ENCODE measurements at places on chromosomes 7 and 10.

GRCh38 chr7:108810756-108811385 is 241.2 kb downstream of the DNAJB9 start:
- no peak for DNase-seq

GRCh38 chr10:110833234-110833940 is 38.3 kb upstream of the PDCD4 start:
- DNase-seq = no peak

- no peak for DNase-seq
These were observed 151.5 kb upstream of the EEPD1 start for GRCh38 chr7:36001546-36001945.

- no peak for DNase-seq
These were observed 127.4 kb downstream of the ELAPOR2 start for GRCh38 chr7:86932038-86932512.

GRCh38 chr10:31886885-31887284 is 41.7 kb downstream of the ARHGAP12 start:
- no peak for DNase-seq

DNA sequence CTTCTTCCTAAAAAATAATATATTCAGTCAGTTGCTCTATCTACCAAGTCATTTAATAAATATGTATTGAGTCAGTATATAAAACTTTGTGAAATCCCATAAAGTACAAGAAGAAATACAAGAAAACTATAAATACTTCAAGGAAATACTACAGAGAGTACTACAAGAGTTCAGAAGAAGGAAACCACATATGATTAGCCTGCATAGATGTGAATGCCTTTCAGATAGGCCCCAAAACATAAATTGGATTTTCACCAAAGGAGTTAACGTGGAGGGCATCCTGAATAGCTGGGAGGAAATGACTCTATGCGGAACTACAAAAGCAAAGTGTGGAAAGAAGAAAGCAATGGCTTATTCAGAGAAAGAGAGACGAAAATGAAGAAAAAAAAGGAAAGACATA is 120.1 kb downstream of the LRRN3 start:
- DNase-seq = no peak

DNA sequence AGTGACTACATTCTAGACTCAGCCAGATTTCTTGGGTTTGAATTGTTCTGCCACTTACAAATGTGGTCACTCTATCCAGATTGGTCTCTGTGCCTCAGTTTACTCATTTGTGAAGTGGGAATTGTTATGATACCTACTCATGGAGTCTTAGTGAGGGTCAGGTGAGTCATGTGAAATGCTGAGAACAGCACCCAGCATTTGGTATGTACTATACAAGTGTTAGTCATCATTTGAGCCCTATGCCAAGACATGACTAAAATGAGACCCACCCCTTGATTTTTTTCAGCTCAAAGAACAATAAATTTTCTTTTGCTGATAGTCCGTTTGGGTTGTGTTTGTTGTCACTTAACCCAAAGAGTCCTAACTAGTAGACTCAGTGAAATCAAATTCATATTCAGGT is 92.8 kb downstream of the CHN2 start:
- no peak for DNase-seq

DNA sequence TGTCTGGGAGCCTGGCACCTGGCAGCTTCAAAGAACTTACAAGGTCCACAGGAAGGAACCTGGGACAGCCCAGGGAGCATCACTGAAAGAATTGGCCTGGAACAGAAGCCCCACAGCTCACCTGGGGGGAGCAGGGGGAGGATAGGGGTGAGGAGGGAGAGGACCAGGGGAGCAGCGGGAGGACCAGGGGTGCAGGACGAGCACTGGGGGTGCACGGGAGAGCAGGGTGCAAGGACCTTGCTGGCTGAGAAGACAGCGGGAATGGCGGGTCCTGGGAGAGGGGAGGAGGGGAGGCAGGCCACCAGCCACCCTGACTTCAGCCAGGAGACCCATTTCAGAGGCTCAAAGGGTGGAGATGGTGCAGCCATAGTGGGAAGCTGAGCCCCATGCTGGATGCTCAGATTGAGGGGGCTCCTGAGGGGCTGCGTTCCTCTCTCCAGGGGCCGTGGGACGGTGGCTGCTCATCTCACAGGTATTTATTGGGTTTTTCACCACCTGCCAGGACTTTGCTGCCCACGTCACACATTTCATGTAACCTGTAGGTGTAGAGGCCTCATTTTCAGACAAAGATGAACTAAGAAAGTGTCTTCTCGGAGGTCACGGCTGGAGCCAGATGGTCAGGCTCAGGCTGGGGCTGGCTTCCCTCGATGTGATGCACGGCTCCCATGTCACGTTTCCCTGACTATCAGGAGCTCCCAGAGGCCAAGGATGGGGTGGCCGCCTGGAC is 110.1 kb downstream of the WDR37 start:
- no peak for DNase-seq

- DNase-seq = no peak
These were observed 48.1 kb downstream of the PARD3 start for GRCh38 chr10:34766811-34767494.

DNA sequence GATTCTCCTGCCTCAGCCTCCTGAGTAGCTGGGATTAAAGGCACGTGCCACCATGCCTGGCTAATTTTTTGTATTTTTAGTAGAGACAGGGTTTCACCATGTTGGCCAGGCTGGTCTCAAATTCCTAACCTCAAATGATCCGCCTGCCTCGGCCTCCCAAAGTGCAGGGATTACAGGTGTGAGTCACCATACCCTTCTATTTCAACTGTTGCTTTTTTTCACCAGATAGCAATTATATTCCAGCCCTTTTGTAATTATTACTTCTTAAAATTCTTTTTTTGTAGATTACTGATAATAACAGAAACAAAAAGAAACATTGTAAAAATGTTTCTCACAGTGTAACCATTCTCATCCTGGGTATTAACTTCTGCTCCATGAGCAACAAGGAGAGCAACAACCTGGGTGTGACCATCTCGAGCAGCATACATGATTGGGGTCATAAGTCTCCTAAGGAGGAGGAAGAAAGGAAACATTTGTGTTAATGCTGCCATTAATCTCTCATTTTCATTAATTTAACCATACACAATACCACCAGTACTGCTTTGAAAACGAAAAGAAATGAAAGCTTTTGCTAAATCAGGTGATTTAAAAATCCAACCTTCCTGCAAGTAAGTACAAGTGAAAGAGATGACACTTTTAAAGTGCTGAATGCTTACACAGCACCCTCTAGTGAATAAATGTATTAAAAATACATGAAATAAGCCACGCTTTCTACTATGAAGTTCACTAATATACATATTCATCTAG is 41.8 kb downstream of the ASZ1 start:
- peak; percentile 8 for DNase-seq

- DNase-seq = peak; percentile 40
These were observed 89.2 kb upstream of the PFKP start for GRCh38 chr10:2978111-2978510.

- no peak for DNase-seq
These were observed 177.0 kb downstream of the DNAH11 start for GRCh38 chr7:21719846-21720245.

- no peak for DNase-seq
These were observed 575.3 kb downstream of the ETV1 start for GRCh38 chr7:13414181-13414580.

GRCh38 chr10:7913126-7913872 is 95.0 kb downstream of the TAF3 start:
- DNase-seq = no peak

DNA sequence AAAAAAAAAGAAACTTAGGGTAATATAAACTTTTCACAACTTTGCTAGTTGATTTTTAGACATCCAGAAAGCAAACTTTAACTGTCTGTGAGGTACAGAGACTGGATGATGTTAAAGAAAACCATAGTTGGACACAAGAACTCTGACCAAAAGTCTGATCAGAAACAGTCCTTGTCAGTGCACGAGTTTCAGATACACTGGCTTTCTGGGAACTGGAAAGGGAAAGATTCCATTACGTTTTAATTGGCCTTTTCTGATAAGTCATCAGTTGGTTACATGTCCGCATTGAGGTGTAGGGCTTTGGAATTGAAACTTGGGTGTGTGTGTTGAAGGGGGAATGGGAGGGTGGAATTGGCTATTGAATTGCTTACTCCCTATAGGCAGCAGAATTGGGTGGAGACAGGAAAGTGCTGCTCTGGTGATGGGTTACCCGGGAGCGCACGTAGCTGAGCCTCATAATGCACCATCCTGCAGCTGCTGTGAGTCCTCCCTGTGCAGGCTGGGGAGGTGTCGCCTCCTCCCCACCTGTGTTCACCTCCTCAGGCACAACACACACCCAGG is 59.9 kb downstream of the DAGLB start:
- DNase-seq = no peak

DNA sequence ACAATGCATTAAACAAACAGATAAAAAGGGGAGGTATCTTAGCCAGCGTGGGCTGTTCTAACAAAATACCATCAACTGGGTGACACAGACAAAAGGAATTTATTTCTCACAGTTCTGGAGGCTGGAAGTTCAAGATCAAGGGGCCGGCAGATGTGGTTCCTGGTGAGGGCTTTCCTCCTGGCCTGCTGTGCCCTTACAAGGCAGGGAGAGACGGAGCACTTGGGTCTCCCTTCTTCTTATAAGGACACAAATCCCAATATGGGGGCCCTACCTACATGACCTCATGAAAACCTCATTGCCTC is 281.6 kb upstream of the KLF14 start:
- DNase-seq = no peak

DNA sequence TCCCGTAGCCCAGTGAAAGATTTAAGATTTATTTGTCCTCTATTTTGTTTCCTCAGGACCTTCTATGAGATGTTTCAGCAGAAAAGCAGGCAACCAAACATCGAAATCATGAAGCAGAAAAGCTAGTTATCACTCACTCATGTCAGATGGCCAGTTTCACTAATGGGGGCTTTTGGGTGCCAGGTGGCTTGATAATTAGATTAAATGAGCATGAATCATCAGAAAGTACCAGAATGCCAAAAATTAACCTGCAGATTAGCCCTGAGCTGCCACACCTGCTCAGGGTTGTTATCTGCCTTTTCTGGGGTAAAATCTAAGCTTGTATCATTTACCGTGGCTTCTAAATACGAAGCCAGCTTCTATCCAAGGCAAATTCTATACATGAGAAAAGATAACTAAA is 1017.5 kb downstream of the XPNPEP1 start:
- DNase-seq = no peak

DNA sequence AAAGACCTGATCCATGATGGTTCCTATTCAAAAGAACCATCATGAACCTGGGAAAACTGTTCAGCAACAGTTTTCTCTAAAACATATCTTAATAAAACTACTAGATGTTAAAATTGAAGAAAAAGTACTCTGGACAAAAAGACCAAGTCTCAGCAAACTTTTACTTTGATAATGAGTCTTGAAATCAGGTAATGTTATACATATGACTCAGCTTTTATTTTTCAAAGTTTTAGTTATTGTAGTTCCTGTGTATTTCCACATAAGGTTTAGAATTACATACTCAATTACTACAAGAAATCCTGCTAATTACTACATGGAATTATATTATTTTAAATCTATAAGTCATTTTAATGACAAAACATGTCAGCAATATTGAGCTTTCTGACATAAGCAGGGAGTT is 42.2 kb downstream of the ZNF33B start:
- DNase-seq = no peak

GRCh38 chr10:31942892-31943291 is 14.3 kb upstream of the ARHGAP12 start:
- DNase-seq = no peak
